Nephron progenitor cell (in vitro differentiated cells): ENCODE measurements at places on chromosomes 2 and 18.

GRCh38 chr2:96909611-96910021, 39.7 kb upstream of the SEMA4C start:
- no peak for DNase-seq

DNA sequence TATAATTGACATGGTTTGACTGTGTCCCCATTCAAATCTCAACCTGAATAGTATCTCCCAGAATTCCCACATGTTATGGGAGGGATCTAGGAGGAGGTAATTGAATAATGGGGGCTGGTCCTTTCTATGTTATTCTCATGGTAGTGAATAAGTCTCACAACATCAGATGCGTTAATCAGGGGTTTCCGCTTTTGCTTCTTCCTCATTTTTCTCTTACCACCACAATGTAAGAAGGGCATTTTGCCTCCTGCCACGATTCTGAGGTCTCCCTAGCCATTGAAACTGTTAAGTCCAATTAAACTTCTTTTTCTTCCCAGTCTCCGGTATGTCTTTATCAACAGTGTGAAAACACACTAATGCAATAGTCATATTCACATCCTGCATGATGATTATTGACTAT, 1073.3 kb upstream of the CDH2 start:
- no peak for DNase-seq

GRCh38 chr18:50057009-50057408, 137.9 kb downstream of the MYO5B start:
- no peak for DNase-seq

- peak; percentile 84 for DNase-seq
Measured at GRCh38 chr2:47344890-47345589, 57.9 kb upstream of the MSH2 start.

- DNase-seq = no peak
Measured at GRCh38 chr18:9946831-9947230, 33.0 kb downstream of the VAPA start.

- peak; percentile 80 for DNase-seq
Measured at GRCh38 chr2:41836948-41837347, 210.9 kb upstream of the PKDCC start.
